Left lung (tissue), 14 donors: ENCODE measurements at places on chromosomes 2 and 18. TPM values are rescaled to one million over a fixed set of nuclear protein-coding genes. Genes with fewer than 3 reads are reported as not detected.

DNA sequence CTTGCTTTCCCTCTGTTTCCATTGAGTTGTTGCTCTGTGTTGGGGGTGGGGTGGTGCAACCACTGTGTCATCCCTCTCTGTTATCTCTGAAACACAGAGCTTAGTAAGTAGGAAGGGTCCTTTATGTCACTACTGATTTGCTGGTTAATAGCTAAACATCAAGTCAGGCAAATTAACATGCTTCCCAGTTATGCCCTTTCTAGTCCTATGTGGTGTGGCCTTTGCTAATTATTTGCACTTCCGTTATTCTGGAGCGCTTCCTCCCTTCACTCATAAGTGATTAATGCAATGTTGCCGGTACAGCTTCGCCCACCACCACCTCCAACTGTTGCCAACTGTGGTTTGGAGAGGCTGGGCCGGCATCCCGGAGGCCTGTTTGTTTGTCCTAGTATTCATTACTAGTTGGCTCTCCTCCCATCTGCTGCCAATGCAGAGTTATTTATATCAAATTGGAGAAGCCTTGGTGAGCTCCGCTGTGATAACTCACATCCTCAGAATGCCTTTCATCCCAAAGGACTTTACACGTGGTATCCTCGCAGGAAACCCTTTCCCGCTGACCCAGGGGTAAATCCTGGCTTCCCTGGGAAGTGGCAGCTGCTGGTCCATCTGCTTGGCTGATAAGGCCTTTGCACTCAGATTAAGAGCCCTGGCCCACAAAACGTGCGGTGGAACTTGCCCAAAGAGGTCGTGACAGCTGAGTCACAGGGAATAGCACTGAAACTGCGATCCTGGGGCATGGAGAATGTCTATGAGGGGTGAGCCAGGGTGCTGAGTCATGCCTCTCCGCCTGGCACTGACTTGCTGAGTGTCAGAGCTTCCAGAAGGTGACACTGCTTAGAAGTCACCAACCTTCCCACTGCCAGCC is 72.0 kb upstream of the ZCCHC2 start:
- H3K4me3 ChIP-seq = no peak overlapping the region
- peaks cover 45% of the 10 kb centered on the region for H3K4me1 ChIP-seq
- no peaks in the 10 kb centered on the region for H3K27me3 ChIP-seq
- peak; percentile 75 for DNase-seq

- peaks cover 7% of the 10 kb centered on the region for H3K4me1 ChIP-seq
- no peak overlapping the region for H3K4me3 ChIP-seq
- H3K36me3 ChIP-seq = peaks cover 62% of the 10 kb centered on the region
- DNase-seq = no peak
- no peaks in the 10 kb centered on the region for H3K27me3 ChIP-seq
- peak overlapping the region; percentile 33 for H3K27ac ChIP-seq
Measured at GRCh38 chr2:219384859-219385258, 2.9 kb downstream of the DNPEP start.

DNA sequence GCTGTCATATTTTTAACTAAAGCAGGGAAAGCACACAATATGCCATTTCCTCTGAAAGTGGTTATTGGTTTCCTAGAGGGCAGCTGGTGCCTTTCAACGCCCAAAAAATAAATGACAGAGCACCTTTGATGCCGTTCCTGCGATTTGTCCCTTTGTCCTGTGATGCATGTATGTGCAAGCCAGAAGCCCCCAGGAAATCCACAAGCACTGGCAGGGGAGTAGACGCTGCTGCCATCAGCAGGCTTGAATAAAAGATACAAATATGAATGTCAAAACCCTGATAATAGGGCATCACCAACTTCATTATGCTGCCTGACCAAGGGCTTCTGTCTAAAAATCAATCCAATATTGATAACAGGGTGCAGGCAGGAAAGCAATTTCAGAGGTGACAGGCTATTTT is 246.1 kb downstream of the FBXO15 start:
- H3K36me3 ChIP-seq = no peaks in the 10 kb centered on the region
- no peaks in the 10 kb centered on the region for H3K27me3 ChIP-seq
- no peaks in the 10 kb centered on the region for H3K4me1 ChIP-seq

GRCh38 chr18:54263904-54264336 is 5.4 kb upstream of the POLI start:
- H3K4me3 ChIP-seq = no peak overlapping the region
- no peaks in the 10 kb centered on the region for H3K36me3 ChIP-seq
- no peak overlapping the region for H3K27ac ChIP-seq
- H3K4me1 ChIP-seq = peaks cover 45% of the 10 kb centered on the region
- H3K27me3 ChIP-seq = no peaks in the 10 kb centered on the region

- DNase-seq = peak; percentile 67
- peaks cover 3% of the 10 kb centered on the region for H3K4me1 ChIP-seq
- no peak overlapping the region for H3K4me3 ChIP-seq
- H3K27me3 ChIP-seq = no peaks in the 10 kb centered on the region
Measured at GRCh38 chr2:26605195-26605998, 35.8 kb downstream of the CIB4 start.

DNA sequence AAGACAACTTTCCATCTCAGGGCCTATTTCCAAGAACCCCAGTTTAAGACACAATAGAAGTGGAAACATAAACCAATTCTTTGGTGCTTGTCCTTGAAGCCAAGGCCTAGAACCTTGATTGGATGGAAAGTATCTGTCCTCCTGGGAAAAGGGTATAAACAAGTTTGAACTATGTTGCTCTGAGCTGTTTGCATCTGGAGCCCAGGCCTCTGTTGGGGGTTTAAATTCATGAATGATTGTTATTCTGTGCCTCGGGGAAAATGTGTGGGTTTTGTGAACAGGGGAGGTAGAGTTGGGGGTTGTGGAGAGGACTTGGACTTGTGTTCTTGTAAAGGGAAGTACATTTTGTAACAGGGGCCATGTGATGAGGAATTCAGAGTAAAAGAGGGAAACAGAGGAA is 406.1 kb downstream of the SLC4A3 start:
- H3K4me3 ChIP-seq = no peak overlapping the region
- H3K4me1 ChIP-seq = no peaks in the 10 kb centered on the region
- no peak for DNase-seq
- H3K36me3 ChIP-seq = no peaks in the 10 kb centered on the region

DNA sequence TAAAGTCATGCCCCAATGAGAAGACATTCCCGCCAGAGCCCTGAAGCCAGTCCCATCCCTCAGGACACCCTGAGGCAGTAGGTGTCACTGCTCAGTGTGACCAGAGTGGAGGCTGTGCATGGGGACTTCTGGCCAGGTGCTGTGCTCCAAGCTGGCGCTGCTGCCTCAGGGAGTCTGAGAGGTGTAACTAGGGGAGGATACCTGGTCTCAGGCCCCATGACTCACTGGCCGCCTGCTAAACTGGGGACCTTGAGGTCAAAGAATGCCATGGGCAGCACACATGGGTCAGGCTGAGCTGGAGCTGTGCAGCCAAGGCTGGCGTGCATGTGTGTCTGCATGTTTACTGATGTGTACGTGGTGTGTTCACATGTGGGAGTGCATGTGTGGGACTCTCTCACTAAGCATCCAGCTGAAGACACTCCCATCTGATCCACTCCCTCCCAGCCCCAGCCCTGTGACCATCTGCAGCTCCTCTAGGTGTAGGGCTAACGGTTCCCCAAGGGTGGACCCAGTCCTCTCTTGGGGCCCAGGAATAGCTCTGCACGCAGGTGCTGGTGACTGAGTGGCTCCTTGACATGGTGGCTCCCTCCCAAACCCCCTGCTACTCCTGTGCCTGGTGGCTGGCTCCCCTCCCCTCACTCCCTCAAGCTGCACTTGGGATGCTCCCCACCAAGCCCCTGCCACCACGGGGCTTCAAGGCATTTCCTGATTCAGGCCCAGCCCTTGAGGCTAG is 16.5 kb downstream of the HS6ST1 start:
- H3K27me3 ChIP-seq = no peaks in the 10 kb centered on the region
- no peak for DNase-seq
- no peak overlapping the region for H3K4me3 ChIP-seq
- H3K27ac ChIP-seq = no peak overlapping the region
- peaks cover 26% of the 10 kb centered on the region for H3K4me1 ChIP-seq

DNA sequence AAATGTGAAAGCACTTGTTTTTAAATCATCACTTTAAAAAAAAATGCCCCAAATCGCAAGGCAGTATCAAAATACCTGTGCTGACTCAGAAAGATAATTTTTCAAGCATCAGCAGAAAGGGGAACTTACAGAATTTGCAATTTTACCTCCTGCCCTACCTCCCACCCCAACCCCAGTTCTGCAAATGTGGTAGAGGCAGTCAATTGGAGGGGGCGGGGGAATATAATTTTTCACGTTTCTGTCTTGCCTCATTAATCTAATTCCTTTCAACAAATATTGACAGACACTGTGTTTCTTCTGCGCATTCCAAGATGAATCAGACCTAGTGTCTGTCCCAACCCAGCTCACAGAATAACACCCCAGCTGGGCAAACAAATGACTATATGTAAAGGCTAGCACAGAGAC is 76.8 kb downstream of the ALPK2 start:
- H3K27me3 ChIP-seq = no peaks in the 10 kb centered on the region
- no peak overlapping the region for H3K4me3 ChIP-seq
- no peak for DNase-seq
- no peak overlapping the region for H3K27ac ChIP-seq

MROH2A gene
- not detected for total RNA-seq

CGREF1 gene
- 2.8 TPM for total RNA-seq

HAAO gene
- 11.5 TPM for total RNA-seq

RBKS gene
- total RNA-seq = 2.3 TPM

MRO gene
- 0.58 TPM for total RNA-seq
